ENCODE measurements at places on chromosomes 16 and 17.

DNA sequence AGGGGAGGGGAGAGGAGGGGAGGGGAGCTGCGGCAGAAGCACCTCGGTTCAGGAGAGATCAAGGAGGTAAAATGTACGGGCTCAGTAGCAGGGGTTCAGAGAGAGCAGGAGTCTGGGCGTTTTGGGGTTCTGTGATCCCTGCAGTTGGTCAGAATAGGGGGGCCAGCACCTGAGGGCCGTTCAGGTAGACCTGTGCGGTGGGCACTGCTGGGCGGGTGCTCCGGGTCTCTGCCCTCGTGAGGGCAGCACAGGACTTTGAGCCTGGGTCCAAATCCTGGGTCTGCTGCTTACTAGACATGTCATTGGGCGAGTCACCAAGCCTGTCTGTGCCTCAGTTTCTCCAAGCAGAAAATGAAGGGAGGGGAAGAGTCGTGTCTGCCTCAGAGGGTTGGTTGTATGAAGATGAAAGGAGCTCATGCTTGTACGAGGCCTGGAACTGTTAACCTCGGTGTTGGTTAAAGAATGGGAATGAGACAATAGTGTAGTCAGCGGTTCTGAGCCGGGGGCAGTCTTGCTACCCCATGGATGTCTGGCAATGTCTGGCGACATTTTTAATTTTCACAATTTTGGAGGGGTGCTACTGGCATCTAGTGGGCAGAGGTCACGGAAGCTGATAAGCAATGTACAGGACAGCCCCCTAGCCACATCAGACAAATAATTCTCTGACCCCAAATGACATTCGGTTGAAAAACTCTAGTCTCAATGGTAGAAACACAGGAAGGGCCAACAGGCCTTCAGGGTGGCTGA, 35.4 kb downstream of the OR1D5 start:
- DNase-seq: no peak

DNA sequence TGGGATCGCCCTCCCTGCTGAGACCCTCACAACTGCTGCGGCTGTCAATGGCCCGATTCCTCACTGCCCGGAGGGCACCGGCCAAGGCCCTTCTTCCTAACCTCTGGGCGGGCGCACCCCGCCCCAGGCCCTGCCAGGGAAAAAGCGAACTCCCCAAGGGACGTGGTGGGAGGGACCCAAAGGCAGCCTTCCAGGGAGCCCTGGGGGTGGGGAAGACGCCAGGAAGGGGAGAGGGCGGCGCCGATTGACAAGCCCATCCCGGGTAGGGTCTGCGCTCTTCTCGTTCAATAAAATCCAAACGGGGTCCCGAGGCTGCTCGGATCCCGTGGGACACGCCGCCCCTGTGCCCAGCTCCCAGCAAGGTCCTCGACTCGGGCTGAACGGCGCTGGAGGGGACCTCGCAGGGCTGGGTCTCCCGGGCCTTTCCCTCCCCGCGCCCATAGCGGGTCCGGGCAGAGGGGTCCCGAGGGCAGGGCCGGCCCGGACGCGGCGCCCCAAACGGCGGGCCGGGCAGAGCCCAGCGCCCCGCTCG, 416 bp downstream of the KIFC3 start:
- DNase-seq: no peak

GRCh38 chr16:82456683-82457082, 170.1 kb upstream of the CDH13 start:
- no peak for DNase-seq

DNA sequence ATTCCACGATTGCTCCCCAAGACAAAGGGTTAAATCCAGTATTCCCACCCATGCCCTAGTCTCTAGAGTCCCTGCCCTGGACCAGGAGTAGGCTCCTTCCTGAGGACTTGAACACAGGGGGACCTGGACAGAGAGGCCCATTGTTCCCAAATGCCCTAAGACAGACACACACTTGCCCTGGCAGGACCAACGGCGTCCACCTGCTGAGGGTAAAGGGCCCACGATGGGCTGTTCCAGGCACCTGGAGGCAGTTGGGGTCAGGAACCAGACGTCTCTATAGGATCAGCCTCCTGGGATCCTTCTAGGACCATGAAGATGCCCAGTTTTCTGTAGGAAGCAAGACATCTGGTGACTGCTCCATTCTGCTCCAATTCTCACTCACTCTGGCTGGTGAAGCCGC, 39.3 kb downstream of the TNFRSF13B start:
- DNase-seq: no peak

DNA sequence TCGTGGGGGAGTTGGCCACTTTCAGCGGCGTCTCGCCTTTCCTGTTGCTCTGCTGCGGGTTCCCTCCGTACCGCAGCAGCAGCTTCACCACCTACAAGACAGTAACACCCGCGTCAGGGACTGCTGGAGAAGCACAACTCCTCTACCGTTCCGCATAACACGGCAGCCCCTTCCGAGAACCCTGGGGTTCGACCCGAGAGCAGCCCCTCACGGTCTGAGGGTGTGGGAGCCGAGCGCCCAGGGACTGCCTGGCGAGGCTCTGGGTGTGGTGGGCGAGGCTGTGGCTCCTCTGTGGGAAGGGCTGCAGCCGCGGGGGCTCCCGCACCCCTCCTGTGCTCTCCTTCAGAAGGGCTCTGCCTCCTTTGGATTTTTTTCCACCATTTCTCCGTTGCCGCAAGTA, 68.6 kb downstream of the ZNF778 start:
- DNase-seq: no peak

DNA sequence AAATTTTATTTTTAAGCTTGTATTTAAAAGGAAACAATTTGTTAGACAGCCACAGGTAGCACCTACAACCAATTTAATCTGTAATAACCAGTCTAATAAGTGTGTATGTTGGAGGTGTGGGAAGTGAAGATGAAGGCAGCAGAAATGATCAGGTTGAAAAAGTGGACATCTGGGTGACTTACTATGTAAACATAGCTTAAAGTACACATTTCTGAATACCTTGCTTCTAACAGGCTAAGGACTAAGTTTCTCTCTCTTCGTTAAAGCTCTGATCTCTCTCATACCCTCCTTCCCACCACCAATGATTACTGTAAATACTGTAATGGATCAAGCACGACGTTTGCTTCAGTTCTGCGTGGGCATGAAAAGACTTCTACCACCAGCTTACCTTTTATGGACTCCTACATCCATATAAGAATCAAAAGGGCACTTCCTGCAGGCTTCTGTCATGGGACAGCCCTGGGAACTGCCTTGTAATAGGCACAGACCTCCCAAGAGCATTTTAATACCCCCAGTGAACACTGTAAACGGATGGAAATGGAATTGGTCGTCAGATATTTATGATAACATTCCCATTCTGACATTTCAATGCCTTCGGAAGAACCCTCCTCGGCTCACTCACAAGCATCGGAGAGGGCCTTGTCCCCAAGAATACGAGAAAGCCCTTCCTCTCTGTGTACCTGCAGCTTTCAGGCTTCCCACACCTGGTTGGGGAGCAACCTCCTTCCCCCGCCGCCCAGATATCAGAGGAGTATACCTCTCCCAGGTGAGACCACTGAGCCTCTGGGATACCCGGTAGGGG, 700 bp downstream of the CCDC43 start:
- no peak for DNase-seq

DNA sequence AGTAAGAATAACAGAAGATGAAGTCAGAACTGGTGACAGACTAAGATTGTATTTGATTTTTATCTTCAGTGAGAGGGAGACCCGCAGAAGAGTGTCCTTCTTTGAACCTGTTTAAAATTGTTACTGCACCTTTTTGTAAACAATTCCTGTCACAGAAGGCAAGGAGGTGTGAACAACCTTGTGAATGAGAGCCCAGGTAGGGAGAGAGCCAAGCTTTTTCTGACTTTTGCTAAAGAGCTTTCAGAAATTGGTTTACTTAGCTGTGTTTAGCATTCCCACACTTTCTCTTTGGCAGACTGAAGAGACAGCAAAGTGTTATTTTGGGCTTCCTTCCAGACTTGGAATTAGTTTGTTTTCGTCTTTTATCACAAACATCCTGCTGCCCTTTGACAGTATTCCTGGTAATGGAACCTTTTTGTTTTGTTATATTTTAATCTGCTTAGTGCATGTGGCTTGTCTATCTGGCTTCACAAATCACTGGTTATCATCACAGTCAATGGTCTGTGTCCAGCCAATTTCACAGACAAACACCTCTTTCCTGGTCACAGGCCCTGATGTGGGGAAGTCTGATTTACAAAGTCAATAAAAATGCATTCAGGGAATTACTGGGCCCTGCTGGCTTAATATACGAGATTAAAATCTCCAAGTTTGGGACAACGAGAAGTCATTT, 85.7 kb upstream of the HS3ST2 start:
- DNase-seq: no peak

GRCh38 chr16:67291461-67291860, 12.1 kb downstream of the PLEKHG4 start:
- no peak for DNase-seq

DNA sequence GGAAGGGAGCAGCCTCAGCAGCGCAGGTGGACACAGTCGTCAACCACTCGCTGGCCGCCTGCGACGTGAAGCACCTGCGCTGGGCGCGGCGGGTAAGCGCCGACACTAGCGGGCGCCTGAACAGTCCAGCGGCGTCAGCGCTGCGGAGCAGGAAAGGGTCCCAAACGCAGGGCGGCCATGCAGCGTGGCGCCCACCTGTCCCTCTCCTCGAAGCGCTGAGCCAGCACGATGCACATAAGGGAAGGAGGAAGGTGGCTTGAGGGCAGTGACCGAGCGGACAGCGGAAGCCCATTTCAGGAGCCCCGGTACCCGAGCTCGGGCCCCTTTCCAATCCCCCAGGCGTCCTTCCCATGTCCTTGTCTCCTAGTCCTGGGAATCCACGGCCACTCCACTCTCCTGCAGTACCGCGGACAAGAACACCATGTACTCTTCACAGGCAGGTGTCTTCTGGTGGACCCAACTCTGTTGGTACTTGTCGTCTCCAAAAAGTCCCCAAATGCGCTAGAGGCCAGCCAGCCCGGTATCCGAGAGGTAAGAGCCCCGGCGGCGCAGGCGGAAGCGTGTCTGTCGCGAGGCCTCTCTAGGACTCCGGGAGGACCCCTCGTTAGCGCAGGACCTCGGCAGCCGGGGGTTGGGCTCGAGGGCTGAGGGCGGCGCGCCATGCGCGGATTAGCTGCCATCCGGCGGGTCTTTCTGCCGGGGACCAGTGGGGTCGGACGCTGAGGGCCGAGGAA, 14.4 kb downstream of the ZNF232 start:
- DNase-seq: peak; percentile 33

GRCh38 chr16:88013091-88013609, 61.9 kb downstream of the BANP start:
- DNase-seq: no peak

DNA sequence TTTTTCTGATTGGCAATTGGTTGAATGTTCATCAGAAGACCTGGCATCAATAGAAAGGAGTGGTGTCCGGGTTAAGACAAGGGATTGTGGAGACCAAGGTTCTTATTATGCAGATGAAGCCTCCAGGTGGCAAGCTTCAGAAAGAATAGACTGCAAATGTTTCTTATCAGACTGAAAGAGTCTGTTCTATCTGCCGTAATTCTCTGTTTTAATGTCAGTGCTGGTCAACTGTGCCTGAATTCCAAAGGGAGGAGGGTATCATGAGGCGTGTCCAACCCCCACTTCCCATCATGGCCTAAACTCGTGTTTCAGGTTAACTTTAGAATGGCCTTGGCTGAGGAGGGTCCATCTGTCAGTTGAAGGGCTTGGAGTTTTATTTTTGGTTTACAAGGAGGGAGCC, 60.4 kb upstream of the AKTIP start:
- no peak for DNase-seq

DNA sequence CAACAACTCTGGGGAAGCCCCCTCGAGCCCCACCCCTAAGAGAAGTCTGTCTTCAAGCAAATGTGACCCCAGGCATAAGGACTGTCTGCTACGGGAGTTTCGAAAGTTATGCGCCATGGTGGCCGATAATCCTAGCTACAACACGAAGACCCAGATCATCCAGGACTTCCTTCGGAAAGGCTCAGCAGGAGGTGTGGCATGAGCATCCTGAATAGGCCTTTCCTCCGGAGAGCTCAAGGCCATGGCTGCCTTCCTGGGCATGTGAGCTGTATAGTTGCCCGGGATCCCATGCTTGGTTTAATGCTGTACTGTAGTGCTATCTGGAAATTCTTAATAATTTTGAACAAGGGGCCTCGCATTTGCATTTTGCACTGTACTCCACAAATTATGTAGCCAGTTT, 9.2 kb downstream of the LIG3 start:
- no peak for DNase-seq

DNA sequence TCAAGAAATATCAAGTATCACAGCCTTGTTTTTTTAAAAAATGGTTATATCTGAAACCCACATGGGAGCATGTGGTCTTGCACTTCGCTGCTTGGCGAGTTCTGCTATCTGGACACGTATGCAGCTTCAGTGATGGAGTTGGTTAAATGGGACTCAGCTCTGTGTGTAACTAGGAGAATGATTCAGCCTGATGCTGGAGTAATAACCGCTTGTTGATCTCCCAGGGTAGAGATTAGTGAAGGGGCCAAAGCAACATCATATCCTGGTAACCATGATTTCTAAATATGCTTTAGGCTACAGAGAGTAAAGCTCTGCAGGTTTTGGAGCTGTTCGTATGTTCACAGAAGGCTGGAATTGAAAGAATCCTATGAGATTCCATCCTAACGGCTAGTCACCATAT, 63.2 kb downstream of the IQCK start:
- no peak for DNase-seq

DNA sequence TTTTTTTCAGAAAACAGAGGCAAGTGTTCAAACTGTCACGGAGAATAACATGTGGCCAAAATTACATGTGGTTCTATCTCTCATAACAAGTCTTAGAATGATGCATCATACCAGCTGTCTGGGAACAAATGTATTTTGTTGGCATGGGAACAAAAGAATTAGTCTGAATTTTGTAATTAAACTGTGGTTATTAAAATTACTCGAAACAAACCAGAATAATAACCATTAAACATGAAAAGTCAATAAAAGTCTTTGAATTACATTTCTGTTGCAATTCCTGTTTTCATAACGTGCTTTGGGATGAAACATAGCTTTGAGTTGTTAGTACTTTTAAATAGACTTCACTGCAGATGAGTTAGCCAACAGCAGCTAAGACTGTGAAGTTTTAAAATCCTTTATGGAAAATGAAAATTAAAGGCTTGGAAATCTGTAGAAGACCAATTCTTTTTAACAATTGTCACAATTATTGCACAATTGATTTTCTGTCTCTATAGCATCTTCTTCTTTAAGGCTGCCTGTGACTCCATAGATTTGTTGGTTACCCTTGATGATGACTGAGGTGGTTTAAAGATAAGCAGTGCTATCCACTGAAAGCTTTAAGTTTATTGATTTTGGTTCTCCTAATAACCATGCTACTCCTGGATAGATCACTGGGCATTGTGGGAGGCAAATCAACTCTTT, 117.9 kb upstream of the AXIN2 start:
- DNase-seq: no peak

- DNase-seq: no peak
Observed at GRCh38 chr16:53756275-53756996, 52.5 kb downstream of the FTO start.

DNA sequence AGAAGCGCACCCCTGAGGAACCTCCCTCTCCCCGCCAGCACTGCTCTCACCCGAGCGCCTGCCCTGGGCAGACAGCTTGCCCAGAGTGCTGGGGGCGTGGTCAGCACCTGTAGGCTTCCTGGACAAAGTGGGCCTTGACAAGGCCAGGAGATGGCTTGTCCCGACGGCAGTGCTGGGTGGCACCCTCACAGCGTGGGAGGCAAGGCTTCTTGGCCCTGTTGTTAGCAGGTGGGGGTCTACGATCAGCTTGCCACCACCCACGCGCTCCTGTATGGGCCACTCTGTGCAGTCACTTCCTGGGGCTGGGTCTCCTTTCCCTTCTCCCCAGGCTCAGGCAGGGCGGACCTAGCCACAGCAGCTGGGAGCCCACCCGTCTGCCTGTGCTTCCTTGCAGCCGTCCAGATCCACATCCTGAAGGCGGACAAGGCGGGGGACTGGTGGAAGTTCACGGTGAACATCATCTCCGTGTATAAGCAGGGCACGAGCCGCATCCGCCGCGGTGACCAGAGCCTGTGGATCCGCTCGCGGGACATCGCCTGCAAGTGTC, 218.0 kb downstream of the NTN1 start:
- no peak for DNase-seq

Data from NCI-H510A (cell line).